ENCODE measurements at places on chromosomes 13 and 19.
A peak's percentile ranks its signal among the peaks of the same experiment; 100 is the strongest.

DNA sequence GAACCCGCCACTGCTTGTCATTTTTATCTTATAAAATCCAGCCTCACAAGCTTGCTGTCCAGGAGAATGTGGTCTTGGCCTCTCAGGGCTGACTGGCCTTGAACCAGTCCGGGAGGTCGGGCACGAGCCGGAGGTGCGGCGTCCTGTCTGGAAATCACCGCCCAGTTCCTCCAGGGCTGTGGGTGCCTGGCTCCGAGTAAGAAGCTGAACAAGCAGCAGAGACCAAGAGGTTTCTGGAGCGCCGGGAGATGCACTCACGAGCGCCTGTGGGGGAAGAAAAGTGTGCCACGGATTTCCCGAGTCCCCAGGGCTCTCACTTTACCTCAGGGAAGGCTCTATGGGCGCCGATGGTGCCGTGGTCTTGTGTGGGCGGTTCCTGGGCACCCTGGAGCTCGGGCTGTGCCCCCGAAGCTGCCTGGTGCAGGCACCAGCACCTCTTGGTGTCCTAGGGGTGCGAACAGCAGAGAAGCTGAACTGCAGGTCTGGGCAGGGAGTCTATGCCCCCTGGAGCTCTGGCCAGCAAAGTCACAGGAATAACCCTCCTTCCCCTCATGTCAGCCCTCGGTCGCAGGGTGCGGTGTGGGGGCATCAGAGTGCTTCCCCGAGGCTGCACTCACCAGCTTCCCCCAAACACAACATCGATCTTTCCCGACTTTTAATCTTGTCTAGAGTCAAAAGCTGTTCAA, 50.0 kb downstream of the GAS6 start:
- DNase-seq, result peak; percentile 35

GRCh38 chr19:39474139-39474620, 6.5 kb upstream of the TIMM50 start:
- DNase-seq, result peak; percentile 69

DNA sequence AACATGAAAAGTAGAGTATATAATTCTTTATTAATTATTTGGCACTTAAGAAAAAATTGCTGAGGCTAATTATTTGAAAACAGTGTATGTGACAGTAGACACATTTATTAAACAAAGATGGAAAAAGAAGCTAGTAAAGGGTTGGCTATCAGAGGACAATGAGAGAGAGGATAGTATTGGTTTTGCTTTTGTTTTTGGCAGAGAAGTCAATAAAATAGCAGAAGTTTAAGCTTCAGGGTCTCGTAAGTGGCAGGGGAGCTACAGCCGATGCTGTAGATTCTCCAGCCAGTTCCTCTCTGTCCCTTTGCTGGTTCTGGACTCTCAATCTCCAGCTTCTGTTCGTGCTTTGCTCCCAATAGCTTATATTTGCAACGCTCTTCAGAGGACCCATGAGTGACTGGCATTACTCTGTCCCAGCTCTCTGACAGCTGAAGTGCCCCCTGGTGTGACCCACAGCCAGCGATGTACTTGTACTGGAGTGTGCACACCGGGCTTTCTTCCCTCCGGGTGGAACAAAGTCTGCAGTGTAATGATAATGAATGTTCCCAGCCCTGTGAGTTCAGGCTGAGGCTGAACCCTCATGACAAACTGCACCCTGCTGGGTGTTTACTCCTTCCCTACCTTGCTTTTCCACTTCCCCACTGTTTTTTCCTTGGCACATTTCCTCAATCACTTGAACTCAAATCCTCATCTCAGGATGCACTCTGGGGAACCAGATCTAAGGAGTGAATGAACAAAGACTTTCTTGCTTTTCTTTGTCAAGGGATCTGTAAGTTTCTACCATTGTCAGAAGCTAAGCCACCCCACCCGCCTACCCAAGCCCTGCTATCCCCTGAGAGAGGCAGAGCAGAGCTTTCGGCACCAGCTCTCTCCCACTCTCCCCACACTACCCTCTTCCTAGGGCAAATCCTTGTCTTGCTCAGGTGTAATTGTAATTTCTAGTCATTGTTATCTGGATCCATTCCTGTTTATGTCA, 254.8 kb downstream of the LHFPL6 start:
- no peak for DNase-seq

GRCh38 chr13:44212633-44213396, 160.8 kb upstream of the SERP2 start:
- no peak for DNase-seq

GRCh38 chr13:108433976-108434755, 164.6 kb downstream of the TNFSF13B start:
- no peak for DNase-seq

DNA sequence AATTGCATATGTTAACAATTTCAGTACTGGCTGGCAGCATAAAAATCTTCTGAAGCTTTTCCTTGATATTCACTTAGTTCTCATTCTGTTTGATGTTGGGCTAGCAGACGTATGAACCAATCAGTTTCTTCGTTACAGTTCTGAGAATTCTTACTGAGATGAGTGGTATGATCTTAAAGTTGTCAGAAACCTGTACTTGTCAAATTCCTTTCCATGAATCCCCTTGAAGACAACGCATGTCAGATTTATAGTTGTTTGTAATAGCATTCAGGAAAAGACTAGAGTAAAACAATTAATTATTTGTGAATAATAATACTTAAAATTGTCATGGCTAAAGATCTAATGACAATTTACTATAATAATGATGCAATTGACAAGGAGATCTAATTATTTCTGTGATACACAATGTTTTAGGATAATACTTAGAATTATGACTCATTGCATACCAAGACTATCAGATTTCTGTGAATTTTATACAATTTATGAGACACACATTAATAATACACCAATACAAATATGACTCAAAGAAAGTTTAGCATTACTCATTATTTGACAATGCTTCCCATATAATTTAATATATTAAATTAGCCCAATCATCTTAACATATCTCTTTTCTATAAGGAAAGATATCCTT, 447.2 kb downstream of the RFC3 start:
- DNase-seq, result no peak

DNA sequence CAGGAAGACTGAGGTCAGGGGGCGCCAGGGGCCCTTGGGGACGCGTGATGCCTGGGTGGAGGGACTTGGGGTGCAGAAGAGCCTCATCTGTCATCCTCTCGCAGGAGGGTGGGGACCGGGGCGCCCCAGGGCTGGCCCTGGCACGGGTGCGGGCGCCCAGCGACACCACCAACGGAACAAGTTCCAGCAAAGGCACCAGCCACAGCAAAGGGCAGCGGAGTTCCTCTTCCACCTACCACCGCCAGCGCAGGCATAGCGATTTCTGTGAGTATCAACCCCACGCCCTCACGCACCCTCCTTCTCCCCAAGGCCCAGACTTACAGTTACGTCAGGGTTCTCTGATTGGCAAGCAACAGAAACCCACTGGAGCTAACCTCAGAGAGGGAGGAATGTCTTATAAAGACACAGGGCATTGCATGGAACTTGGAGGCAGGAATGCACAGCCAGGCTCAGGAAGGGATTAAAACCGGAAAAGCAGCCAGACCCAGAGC, 29.4 kb downstream of the MARK4 start:
- no peak for DNase-seq

DNA sequence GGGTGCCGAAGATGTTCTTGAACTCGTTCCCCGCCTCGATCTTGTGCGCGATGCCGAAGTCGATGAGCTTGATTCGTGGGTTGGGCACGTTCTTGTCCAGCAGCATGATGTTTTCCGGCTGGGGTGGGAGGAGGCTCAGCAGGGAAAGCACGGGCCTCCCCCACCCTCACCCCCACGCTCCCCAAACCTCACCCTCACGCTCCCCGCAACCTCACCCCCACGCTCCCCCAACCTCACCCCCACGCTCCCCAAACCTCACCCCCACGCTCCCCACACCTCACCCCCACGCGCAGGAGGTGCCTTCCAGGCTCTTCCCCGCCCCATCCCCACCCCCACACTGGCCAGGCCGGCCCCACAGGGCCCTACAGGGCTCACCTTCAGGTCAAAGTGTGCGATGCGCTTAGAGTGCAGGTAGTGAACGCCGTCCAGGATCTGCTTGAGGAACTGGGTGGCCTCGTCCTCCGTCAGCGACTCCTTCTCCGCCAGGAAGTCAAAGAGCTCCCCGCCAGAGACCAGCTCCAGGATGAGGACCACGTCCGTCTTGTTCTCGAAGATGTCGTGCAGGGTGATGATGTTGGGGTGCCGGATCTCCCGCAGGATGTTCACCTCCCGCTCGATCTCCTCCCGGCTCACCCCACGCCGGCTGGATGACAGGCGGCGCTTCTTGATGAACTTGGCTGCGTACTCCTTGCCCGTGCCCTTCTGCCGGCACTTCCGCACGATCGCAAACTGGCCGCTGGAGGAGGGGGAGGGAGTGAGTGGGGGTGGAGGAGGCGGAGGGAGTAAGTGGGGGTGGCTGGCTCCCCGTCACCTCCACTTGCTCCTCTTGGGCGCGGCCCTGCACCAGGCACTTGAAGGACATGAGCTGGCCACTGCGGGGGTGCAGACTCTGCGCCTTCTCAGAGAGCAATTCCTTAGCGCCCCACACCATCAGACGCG, 6.4 kb downstream of the DAPK3 start:
- no peak for DNase-seq

- DNase-seq, result no peak
Observed at GRCh38 chr13:112447761-112448603, 71.8 kb downstream of the SPACA7 start.

DNA sequence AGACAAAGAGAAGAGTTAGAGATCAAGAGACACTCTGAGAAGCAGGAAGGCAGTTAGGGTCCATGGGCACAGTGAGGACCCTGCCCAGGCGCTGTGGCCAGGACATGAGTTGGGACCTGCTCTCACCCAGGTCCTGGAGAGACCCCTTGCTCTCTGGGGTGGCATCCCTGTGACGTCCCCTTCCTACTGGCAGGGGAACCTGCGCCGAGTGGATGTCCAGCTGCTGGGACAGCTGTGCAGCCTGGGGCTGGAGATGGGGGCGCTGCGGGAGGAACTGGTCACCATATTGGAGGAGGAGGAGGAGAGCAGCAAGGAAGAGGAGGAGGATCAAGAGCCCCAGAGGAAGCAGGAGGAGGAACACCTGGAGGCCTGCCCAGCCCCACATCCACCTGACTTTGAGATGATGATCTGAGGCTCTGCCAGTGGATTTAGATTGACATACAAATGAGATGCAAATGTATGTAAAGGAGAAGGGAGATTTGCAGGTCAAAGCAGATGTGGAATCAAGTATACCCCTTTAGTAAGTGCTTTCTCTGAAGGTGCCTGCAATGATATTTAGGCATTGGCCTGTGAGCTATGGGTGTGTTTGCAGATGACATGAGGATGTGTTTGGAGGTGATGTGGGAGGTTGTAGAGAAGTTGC, 978 bp downstream of the ERICH4 start:
- no peak for DNase-seq

DNA sequence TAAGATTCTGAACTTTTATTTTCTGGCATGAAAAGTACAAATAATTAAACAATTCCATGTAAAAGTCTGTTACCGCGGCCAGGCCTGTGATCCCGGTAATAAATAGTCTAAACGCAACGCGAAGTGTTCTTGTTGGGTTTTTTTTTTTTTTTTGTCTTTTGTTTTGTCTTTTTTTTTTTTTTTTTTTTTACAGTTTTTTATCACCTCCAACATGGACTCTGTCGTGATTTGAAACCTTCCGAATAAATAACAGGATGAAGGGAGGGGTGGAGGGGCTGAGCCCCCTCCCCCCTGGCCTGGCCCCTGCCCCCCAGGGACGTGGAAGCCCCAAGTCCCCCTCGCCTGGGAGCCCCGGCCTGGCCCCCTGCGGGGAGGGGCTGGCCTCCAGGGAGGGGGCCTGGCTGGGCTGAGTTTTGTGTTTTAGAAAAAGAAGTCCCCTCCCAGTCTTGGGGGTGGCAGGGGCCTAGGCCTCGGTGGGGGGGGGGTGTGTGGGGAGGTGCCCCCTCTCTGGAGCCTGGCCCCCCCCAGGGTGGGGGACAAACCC, 16.0 kb downstream of the PRKCSH start:
- DNase-seq, result no peak

- DNase-seq, result no peak
Observed at GRCh38 chr13:30714629-30715371, 20.5 kb upstream of the ALOX5AP start.

GRCh38 chr13:33110713-33111413, 94.6 kb downstream of the KL start:
- DNase-seq, result no peak

DNA sequence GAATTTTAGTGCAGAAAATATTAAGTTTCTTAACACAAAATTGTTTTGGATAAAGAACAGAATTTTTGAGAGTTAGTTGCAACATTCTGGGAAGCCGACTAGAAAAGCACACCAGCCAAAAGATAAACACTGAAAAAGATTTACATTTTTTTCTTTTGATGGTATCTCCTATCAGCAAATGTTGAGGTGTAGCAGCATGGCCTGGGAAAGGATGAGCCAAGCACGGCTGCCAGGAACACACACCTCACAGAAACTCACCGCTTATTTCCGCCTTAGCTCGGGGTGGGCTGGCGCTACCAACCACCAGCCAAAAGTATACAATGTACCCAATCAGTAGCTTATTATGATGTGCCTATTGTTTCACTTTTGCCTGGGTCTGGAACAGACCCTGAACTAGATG, 134.7 kb downstream of the MIPEP start:
- DNase-seq, result no peak

DNA sequence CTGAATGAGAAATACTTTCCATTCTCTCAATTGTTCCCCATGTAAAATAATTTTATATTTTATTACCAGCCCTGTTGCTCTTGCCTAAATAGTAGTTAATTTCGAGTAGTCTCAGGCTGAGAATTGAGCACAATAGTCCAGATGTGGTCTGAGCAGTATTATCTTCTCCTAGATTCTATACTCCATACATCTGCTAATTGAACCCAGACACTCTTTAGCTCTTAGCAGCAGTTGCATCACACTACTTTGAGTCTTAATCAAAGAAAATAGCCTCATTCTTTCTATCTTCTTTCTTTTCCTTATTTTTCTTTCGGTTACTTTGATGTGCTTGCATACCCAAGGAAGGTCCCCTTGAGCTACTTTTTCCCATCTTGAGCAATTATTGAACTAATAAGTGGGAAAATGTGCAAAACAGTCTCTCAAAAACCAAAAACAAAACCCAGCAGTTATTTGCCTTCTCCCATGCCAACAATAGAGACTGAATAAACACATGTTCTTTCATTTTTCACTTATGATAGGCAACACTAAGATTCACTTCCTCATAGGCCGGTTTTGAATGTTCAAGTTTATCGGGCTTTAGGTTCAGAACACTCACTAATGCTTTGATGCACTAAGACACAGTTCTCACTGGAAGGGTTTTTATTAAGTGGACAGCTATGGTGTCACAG, 204.5 kb downstream of the POU4F1 start:
- no peak for DNase-seq

GRCh38 chr13:106566641-106567473, 1.1 kb downstream of the ARGLU1 start:
- DNase-seq, result peak; percentile 43

DNA sequence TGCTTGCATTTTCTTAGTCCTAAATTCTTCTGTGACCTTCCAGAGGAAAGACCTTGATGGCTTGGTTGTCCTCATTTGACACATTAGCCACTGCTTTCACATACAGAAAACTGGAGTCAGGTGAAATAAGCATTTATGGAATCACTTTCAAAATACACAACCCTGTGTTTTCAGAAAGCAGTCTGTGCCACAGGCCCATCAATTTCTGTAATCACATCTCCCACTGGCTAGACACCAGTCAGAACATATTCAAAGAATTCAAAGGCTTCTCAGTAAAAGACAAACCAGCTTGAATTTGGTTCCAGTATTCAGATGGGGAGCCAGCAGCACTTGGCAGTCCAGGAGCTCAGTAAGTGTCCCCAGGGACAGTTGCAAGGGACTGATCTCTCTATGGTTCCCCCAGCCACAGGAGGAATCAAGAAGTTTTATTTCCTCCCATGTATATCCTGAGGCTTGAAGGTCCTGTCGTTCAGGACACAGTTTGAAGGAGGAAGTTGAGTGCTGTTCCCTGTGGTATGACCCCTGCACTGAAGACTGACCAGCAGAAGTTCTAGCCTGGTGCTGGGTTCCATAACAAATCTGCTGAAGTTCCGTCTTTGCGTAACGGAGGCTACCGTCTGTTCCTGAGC, 214.3 kb downstream of the FOXO1 start:
- DNase-seq, result no peak

All from pancreas (tissue), 10 donors.